ENCODE measurements at places on chromosomes 2 and 18.
A peak's percentile ranks its signal among the peaks of the same experiment; 100 is the strongest.

- no peak for DNase-seq
These were observed 14.0 kb downstream of the CCDC85A start for GRCh38 chr2:56197816-56198215.

DNA sequence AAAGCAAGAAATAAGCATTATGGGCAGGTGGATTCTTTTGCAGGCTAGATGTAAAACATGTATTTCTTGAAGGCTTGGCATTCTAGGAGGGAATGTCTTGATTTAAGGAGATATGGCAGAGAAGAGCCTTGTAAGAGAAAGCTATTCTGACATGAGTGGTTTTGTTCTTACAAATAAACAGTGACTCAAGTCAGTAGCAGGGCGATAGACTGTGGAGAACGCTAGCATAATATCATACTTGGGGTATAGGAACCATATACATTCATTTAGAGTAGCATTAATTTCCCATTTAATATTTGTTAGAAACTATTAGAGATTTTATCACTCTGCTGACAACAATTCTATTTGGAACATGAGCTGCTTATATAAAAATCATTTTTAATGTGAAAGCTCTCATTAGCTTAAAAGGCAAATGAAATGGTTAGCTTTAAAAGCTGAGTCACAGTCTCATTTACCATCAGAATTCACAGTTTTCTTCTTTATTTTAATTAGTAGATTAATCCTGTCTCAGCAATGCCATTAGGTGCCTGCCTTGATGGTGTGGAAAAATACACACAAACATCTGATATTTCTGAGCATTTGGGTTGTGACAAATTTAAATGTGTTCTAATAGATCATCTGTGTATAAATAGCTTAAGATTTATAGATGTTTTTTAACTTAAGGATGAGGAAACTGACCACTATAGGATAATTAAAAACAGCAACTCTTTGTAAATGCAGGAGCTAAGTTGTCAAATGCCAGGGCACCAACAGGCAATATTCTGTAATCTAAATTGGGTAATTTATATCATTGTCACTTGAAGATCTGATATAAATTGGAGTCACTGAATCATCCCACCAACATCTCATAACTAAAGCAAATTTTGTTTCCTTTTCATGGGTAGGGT is 276.7 kb downstream of the PLCL1 start:
- DNase-seq, result no peak

GRCh38 chr2:42980764-42981416 is 188.5 kb upstream of the HAAO start:
- no peak for DNase-seq

DNA sequence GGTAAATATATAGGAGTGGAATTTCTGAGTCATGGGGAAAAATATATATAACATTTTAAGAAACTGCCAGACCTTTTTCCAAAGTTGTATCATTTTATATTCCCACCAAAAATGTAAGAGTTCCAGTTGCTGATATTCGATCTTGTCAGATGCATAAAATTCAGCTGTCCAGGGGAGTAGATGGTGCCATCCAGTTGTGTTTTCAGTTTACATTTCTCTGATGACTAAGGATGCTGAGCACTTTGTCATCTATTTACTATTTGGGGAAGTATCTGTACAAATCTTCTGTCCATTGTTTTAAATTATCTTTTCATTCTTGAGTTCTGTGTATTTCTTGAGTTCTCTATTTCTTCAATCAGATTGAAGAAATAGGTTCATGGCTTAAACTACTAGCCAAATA is 126.1 kb downstream of the RTN4 start:
- no peak for DNase-seq

DNA sequence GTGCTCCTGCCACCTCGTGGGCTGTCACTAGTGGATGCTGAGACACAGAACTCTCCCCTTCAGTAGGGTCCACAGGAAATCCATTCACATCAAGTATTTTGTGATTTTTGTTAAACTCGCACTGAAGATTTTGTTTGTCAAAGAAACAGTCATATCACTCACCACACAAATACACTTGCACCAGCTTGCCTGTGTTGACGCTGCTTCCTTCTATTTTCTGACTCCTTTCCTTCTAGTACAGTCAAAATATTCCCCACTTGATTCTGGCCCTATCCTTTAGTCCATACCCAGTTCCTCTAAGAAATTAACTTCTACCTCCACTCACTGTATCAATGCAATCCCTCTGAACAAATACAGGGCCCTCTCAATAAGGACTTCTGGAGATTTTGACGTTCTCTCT is 213.2 kb upstream of the ARL4C start:
- DNase-seq, result no peak

- DNase-seq, result no peak
These were observed 98.7 kb downstream of the TWIST2 start for GRCh38 chr2:238946318-238947242.

DNA sequence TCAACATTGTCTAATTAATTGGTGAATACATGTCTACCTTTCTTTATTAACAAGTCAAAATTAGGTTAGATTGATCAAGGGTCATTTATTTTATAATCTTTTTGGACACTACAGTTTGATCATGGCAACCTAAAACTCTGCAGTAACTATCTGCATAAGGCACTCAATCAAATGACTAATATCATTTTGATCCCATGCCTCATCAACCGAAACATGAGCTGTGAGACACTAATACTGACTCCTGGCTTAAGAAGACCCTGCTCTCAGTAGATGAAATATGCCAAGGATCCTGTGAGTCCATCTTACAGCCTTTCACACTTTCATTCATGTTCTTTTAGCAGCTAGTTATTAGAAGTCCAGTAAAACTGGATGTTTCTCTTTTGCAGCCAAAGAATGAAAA is 169.4 kb upstream of the CAVIN2 start:
- no peak for DNase-seq

- DNase-seq, result peak; percentile 49
These were observed at the start of gene RAPH1 for GRCh38 chr2:203535078-203535783. TSS of gene RAPH1 (minus strand) at chr2:203535301. CDS start at chr2:203495353, 39,948 bp downstream.

- no peak for DNase-seq
These were observed 46.5 kb downstream of the PLEK start for GRCh38 chr2:68411397-68412126.

DNA sequence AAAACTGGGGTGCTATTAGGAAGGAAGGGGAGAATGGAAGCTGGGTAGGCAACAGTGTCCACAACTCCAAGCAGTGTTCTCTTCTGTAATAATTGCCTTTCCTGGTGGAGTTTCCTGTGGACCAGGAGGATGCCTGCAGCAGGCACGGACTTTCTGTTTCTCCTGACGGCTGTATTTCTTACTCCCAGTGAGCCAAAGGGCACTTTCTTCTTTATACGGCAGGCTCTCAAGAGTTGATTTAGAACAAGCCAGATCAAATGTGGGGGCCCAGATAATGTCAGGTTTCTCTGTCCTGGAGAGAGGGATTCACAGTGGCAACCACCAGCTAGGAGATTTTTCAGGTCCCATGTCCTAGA is 13.0 kb upstream of the PROC start:
- DNase-seq, result no peak

DNA sequence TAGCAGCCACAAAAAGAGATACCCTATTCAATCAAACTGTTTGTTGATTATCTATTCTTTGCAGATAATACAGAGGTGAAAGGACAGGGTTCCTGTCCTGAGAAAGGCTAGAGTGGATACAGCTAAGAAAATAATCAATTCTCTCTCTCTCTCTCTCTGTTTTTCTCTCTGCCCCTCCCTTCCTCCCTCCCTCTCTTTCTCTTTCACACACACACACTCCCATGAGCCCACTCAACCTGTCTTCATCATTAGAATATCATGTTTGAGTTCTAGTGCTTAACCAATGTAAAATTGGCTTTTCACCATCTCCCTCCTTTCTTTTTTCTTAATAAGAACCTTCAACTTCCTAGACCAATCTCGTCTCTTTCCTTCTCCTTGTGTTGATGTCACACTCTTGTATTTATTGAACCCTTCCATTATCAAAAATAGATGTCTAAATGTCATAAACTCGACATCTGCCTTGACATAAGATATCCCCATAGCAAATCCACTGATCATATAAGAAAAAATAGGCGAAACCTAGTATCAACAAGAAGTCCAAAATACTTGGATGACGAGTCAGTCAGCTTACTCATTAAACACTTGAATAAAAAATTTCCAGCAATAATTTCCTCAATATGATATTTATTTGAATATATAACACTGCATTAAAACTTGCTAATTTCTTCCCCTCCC is 42.8 kb upstream of the CYTIP start:
- no peak for DNase-seq

DNA sequence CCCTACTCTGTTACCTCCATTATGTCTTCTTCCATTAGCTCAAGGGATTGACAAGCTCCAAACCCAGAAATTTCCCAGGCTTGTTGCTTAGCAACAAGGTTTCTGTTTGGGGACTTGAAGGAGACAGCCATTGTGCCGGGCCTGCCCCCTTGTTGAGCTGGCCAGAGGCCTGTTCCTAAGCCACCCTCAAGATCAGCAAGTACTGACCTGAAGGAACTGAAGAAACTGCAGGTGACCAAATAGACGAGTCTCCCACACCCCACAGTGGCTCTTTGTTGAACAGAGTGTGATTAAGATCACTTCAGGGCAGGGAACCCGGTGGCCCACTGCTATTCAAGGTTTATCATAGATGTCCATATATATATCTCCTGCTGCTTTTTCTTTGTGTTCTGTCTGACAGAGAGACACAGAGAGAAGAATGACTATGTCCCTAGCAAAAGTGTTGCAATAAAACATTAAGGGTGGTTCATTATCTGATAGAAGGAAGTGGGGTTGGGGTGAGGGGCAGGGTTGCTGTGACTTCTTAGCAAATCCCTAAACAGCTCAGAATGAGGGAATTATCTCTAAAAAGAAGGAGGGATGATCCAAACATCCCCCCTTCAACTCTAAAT is 69.2 kb downstream of the RNF144A start:
- no peak for DNase-seq

DNA sequence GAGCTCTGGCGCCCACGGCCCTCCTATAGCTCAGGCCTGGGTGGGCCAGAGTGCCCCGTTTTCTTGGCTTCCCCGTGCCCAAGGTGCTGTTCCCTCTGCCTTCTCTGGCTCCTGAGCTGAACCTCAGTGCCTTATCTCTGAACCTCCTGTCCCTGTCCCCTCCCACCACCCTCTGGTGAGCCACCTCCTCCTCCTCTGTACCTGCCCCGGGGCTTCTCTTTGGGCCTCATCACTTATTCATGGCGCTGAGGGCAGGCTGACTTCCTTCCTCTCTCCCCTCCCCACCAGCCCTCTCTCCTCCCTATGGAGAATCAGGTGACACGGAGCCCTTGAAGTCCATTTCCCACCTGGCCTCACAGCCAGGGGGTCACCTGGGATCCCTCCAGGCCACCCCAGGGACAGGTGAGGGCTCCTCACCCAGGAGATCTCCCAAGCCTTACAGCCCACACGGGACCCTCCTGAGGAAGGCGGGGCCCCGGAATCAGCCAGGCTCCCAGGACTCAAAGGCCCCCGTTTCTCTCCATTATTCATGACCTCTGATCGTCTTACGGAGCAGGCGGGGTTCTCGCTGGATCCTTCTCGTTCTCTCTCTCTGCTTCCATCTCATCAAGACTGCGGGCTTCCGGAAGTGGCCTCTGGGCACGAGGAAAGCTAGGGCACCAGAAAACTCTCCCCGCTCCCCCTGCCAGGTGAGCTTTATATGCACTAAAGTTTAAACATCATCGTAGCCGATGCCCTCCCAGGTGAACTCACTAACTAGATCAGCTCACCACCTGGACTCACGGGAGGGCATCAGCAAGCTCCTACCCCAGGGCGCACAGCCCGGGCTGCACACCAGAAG is at the start of gene LOXHD1:
Gene LOXHD1, minus strand, starts transcription at position 106 of the 841 bp plus-strand sequence. CDS start 187 bp downstream, outside the sequence.
- DNase-seq, result no peak

DNA sequence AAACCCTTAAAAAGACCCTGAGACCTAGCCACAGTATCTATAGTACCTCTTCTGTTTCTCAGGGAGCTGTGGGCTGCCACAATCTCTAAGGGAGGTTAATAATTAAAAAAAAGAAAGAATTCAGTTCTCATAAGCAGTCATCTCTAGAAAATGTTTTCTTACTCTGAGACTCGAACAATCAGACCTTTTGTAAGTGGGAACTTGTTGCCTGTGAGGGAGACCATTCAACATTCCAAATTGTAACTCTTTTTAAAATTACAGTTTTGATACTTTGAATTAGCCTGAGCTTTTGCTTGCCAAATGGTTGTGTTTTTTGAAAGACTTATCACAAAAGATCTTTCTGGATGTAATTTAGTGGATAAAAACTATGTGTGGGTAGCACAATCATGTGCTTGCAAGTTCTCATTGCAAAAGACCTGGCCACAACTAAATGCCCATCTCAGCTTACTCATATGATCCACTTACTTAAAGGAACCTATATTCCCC is 33.3 kb downstream of the IL1R2 start:
- no peak for DNase-seq

- no peak for DNase-seq
These were observed 36.3 kb downstream of the CXCR4 start for GRCh38 chr2:136081582-136082210.

GRCh38 chr2:220365023-220365422 is 737.6 kb downstream of the SLC4A3 start:
- DNase-seq, result no peak

- DNase-seq, result no peak
These were observed 431.2 kb downstream of the LRP1B start for GRCh38 chr2:141699573-141699972.

- DNase-seq, result no peak
These were observed 4.7 kb downstream of the CAPN10 start for GRCh38 chr2:240591226-240591625.

- no peak for DNase-seq
These were observed 18.9 kb upstream of the THOC1 start for GRCh38 chr18:286515-287310.

- DNase-seq, result no peak
These were observed 48.3 kb upstream of the BMPR2 start for GRCh38 chr2:202327858-202328257.

- no peak for DNase-seq
These were observed 15.3 kb downstream of the VIT start for GRCh38 chr2:36711741-36712314.

DNA sequence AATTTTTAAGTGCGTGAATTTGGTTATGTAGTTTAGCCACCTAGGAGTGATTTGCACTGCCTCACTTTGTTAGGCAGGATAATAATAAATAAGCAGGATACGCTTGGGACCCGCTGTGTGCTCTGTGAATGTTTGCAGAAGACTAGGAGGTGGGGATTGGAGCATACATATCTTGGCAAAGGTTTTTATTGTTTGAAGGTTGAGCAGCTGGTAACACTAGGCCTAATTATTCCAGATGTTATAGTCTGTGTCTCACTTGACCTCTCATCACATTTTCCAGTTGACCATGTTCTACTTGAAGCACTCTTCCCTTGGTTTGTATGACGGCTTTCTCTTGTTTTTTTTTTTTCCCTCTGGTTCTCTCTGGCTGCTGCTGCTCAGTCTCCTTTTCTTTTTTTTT is 42.7 kb downstream of the FHOD3 start:
- DNase-seq, result no peak

DNA sequence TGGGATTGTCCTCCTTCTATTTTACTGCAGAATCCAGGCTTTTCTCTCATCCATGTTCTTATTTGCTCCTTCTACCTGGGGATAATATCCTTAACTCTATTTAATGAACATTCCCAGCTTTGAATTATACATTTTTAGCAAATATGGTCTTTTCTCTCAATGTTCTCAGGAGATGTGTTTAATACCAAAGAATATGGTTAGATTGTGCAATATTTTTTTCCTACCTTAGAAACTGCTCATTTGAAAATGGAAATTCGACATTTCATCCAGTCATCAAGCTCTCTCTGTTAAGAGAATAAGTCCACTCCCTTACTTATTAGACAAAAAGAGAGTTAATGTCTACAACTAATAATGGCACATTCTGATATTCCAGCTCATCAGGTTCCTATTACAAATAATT is 160.4 kb upstream of the GULP1 start:
- no peak for DNase-seq

Data from GM12892 (cell line).